ENCODE measurements at places on chromosomes 2 and 18. TPM values are rescaled to one million over a fixed set of nuclear protein-coding genes. Genes with fewer than 3 reads are reported as not detected.

DNA sequence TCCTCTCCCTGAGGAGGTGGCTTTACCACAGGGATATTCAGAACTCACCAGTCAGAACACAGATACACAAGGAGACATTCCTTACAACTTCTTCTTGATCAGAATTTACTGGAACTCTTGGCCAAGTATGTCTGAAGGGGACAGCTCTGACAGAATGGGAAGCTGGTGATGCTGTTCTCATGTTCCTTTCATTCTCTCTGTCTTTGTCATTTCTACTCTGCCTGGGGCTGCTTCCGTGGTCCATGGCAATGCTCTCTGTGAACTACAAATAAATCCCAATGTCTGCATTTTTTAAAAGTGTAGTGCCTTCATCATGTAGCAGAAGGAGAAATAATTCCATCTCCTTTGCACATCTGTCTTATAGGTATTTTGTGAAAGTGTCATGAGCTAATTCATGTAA lies 730.3 kb downstream of the CNTNAP5 start:
- DNase-seq, result no peak

SLC5A6 gene
- 36.8 TPM for total RNA-seq

NUP35 gene
- total RNA-seq, result 16.1 TPM

- peak; percentile 91 for DNase-seq
Observed at GRCh38 chr2:112173646-112174319, 35.6 kb downstream of the FBLN7 start.

- DNase-seq, result no peak
Observed at GRCh38 chr2:223270548-223270947, 218.6 kb downstream of the KCNE4 start.

- DNase-seq, result no peak
Observed at GRCh38 chr2:46200861-46201605, 96.2 kb upstream of the EPAS1 start.

DNA sequence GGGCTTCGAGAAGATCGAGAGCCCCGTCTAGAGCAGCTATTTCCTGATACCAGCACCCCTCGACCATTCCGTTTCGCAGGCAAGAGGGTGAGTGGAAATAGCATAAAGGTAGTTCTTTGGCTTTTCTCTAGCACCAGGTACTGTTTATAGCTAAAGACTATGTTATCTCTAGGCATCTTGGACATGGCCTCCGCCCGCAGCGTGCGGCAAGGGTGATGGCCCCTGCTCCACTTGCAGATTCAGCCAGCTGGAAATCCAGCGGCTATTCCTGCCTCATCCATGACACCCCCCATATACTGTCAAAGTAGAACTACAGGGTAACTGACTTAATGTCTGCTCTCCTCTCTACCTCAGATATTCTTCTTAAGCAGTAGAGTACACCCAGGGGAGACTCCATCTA lies 3.3 kb downstream of the AGBL5 start:
- no peak for DNase-seq

DNA sequence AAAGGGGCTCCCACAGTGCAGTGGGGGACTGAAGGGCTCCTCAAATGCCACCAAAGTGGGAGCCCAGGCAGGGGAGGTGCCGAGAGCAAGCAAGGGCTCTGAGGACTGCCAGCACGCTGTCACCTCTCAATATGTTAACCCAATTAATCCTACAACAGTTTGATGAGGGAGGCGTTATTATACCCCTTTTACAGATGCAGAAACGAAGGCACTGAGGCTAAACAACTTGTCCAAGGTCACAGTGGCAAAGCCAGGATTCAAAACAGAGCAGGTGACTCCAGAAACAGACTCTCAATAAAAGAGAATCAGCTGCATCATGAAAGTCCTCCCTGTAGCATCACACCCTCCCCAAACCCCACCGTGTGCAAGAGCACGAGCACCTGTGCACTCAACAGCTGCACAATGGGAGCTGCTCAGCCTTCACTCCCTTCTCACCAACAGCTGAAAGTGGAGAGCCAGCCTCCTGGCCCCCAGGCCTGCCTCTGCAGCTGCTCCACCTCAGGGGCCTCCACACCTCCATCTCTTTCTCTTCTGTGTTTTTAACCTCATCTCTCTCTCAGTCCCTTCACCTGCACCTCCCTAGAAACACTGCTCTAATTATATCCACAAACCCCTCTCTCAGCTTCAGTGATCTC lies 8.1 kb downstream of the NPC1 start:
- DNase-seq, result no peak

- no peak for DNase-seq
Observed at GRCh38 chr18:76938619-76939018, 116.3 kb downstream of the ZNF236 start.

- peak; percentile 12 for DNase-seq
Observed at GRCh38 chr2:189601043-189601442, 20.5 kb upstream of the SLC40A1 start.

CXCR1 gene
- not detected for total RNA-seq

ABCG8 gene
- not detected for total RNA-seq

BMP10 gene
- not detected for total RNA-seq

DNA sequence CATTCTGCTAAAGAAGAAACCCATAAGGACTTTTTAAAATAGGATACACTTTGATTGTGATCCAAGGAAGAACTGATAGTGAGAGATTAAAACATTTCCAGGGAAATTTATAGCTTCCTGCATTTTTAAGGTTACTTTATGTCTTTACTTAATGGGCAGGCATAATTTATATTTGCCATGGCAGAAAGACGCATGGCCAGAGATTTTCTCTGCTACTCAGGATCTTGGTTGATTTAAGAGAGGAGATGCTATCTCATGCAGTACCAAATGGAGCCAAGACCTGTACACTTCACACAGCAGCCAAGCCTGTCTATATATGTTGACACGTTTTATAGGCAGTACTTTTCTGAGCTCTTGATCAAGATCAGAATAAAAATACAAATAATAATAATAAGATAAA lies 60.9 kb upstream of the NT5C1B start:
- no peak for DNase-seq

GRCh38 chr2:8376603-8377410 lies 305.0 kb upstream of the ID2 start:
- no peak for DNase-seq

DNA sequence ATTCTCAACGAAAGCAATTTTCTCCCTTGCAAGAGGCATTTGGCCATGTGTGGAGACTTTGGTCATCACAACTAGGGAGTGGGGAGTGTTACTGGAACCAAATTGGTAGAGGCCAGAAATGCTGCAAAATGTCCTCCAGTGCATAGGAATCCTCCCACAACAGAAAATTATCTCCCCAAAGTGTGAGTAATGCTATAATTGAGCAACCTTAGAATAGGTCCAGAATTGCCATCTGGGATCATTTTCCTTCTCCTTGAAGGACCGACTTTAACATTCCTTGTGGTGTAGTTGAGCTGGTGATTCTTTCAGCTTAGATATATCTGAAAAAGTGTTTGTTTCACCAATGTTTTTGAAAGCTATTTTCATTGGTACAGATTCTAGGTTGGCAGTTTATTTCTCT lies 111.2 kb upstream of the SMIM21 start:
- no peak for DNase-seq

DNA sequence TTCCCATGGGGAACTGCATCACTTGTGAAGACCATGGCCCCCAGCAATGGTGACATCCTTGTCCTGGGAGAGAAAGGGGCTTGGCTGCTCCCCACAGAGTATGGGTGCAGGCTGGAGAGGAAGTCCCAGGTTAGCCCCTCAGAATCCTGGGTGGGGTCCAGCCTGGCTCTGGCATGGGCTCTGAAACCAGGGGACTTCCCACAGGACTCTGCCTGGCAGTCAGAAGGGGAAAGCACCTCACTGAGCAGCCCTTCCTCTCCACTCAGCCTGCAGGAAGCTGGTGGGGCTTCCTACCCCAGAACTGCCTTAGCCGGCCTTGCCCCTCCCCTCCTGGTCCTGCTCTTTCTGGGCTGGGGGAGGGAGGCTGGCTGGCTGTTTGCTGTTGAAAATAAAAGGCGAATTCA lies 3.7 kb downstream of the NEURL3 start:
- DNase-seq, result no peak

RAD51AP2 gene
- total RNA-seq, result under 0.01 TPM

ASB18 gene
- not detected for total RNA-seq

GRCh38 chr2:206867006-206867405 lies 72.3 kb upstream of the CPO start:
- no peak for DNase-seq

RNU2-63P gene
- total RNA-seq, result not detected

DNA sequence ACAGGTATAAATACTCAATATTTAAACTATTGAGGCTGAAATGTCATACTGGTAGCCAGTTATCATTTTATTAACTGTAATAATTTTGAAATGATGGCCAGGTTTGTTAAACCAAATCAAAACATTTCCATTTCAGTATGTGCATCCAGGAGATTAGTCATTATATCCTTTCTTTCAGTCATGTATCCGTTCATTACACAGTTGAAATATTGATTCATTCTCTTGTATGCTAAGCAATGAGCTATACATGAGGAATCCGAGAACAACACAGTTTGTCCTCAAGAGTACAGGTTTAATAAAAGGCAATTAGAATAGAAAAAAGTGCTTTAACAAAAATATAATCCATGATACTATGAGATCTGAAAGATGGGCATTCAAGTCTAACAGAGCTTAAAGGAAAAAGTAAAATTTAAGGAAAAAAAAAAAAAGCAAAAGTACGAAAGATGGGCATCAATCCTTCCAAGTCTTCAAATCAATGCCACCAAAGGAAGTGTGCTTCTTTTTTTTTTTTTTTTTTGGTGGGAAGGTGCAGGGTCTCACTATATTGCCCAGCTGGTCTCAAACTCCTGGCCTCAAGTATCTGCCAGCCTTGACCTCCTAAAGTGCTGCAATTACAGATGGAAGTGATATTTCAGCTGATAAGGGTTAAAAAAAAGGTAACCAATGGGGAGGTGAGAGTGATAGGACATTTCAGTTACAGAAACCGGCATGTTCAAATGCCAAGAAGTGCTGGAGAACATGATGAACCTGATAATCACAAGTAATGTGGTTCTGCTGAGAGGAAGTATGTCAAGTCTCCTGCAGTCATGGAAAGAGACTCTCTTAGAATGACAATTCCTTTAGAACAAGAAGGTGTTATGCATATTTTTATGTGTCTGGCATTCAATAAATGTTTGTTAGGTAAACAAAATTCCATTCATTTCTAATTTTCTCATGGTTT lies 35.8 kb downstream of the PUM2 start:
- DNase-seq, result no peak

KYNU gene
- total RNA-seq, result 1.6 TPM

DNA sequence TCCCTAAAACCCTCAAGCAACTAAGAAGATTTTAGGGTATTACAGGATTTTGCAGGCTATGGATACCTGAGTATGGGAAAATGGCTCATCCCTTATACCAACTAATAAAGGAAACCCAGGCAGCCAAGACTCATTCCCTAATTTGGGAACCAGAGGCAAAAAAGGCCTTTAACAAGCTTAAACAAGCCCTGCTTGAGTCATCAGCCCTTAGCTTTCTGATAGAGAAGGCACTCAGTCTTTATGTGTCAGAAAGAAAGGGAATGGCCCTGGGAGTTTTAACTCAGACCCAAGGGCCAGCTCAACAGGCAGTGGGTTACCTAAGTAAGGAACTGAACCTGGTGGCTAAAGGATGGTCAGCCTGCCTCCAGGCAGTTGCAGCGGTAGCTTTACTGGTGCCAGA lies 96.9 kb upstream of the RMP24 start:
- no peak for DNase-seq

- no peak for DNase-seq
Observed at GRCh38 chr2:226794196-226794661, 5.4 kb downstream of the IRS1 start.

DNA sequence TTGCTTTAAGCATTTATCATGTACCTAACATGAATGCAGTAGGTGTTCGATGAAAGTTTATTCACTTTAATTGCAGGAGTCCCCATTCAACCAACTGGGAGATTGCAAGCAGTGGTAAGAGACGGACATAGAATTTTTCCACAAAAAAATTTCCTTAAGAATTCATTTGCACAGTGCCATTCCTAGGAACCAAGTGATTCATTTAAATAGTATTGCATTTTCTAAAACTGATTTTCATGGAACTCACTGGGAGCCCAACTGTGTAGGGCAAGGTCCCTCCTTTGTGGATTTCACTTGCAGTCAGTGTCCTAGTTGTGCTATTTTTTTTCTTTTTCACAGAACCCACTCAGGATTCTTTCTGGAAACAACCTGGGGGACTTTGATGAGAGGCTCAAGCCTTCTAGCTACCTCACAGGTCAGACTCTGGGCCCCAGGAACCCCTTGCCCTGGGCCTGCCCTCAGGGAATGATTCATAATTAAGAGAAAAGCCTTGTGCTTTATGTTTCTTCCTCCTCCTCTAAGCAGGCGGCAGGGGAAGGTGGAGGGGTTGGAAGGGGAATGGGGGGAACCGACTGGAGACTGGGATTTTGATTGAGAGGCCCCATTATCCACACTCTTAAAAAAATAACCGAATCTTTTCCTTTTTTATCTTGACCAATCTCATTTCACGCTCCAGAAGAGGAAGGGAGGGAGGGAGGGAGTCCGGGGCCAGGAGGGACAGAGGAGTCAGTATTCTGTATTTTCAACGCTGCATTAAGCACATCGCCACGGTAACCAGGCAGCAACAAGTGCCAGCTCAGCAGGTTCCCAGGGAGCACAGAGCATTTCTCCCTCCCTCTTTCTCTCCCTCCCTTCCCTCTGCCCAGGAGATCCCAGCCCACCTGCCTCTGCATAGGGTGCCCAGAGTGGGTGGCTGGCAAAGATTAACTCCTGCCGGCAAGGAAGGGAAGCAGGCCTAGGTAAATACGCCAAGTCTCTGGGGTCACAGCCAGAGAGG lies 51.8 kb downstream of the PSD4 start:
- DNase-seq, result peak; percentile 98

- DNase-seq, result no peak
Observed at GRCh38 chr2:19739256-19739655, 162.5 kb downstream of the TTC32 start.

- no peak for DNase-seq
Observed at GRCh38 chr2:240818293-240819125, 1.5 kb downstream of the KIF1A start.

GRCh38 chr2:216632952-216633615 lies at the start of gene IGFBP2:
TSS of gene IGFBP2 (plus strand) at chr2:216633420. CDS start at chr2:216633524, 104 bp downstream.
- DNase-seq, result no peak

DNA sequence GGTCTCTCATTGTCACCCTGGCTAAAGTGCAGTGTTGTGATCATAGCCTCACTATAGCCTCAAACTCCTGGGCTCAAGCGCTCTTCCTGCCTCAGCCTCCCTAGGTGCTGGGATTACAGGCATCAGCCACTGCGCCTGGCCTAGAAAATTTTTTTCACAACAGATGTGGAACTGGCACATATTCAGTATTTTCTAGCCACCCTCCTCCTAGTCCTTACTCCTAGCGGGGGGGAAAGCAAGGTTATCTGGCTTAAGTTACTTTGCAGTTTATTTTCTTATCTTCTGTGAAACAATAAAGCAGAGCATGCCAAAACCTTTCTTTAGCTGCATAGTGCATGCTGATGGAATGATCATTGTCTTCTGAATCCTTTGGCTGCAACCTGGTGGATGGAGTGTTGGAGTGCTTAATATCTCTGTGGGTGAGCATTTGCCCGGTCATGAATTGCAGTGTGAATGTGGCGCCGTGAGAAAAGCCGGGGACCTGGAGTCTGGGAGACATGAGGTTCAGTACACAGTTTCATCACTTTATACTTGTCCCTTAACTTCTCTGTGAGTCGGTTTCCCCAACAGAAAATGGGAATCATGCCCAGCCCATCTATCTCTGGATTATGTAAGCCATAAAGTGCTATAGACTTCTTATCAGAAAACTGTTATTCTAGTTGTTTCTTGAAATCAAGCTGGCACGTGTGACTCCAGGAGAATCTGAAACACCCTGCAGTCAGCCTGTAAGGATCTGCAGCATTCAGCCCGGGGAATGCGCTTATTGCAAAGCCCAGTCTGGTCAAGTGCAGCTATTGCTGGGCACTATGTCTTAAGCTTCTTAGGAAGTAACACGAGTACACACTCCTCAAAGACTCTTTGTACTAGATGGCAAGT lies 38.2 kb upstream of the MAP3K20 start:
- no peak for DNase-seq
